Fibroblast of the aortic adventitia (primary cell): ENCODE measurements at places on chromosomes 3 and 15.

GRCh38 chr3:39021029-39021428 lies 30.7 kb downstream of the SCN11A start:
- DNase-seq = no peak

- DNase-seq = no peak
These were observed 95.5 kb downstream of the MBNL1 start for GRCh38 chr3:152364237-152364636.

DNA sequence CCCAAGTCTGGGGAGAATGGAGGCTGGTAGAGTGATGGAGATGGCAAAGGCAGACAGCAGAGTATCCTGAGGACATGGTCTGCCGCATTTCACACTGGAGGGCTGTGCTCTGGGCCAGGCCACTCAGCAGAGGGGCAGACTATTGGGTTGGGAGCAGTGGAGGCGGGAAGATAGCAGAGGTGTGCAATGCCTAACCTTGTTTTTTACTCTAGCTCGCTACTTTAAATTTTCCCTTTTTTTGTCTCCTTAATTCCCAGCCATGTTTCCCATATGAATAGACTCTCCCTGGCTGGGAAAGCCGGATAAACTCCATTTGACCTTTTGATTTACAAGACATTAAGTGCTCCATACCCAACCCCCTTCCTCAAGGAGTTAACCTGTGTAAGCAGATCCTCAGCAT lies 33.5 kb upstream of the ST6GAL1 start:
- no peak for DNase-seq

DNA sequence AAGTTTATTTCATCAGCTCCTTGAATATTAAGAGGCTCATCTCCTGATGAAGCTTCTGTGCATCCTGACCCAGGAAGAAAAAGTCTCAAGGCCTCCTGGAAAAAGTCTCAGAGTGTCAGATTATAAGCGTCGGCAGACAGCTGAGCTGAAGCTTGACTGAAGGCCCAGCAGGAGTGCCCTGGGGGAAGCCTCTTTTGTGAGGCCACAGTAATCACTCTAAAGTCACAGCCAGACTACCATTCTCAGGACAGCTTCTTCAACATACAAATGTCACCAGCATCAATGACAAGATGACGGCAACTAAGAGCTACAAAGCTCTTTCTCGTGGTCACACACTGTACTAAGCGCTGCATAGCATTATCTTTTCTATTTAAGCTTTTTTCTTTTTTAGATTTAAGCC lies 72.7 kb upstream of the LRRN1 start:
- DNase-seq = no peak

DNA sequence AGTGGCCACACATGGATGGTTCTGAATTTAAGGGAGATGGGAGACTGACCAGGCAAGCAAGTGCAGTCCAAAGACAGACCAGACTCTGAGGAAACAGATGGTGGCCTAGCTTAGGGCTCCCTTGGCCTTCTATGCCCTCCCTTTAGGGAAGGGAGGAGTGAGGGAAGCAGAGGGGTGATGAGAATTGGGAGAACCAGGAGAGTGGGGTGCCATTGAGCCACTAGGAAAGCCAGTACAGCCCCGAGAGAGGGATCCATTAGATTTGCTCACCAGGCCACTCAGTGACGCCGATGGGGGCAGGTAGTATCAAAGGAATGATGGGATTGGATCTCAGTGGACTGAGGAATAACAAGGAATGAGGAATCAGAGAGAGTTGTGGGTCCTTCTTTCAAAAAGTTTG lies 30.4 kb upstream of the HERC1 start:
- no peak for DNase-seq

DNA sequence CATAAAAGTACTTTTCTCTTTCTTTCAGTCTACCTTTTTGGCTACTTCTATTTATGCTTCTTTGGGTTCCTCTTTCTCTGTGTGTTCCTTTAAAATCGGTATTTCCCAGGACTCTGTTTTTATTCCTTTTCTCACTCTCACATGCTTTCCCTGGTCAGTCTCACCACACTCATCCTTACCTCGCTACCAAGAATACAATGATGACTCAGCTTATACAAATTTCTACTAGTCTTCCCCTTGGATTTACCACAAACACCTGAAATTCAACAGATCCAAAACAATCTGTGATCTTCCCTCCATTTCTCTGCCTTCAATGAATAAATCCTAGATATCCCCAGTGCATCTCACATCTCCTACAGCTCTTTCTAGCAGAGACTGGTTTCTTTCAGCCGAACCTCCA lies 52.9 kb downstream of the TUBGCP4 start:
- no peak for DNase-seq

DNA sequence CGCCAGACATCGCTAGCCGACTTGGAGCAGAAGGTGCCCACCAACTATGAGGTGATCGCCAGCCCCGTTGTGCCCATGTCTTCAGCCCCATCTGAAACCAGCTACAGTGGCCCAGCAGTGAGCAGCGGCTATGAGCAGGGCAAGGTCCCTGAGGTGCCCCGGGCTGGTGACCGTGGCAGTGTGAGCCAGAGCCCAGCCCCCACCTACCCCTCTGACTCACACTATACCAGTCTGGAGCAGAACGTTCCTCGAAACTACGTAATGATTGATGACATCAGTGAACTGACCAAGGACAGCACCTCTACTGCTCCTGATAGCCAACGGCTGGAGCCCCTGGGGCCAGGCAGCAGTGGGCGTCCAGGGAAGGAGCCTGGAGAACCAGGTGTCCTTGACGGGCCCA lies 12.9 kb upstream of the APEH start:
- no peak for DNase-seq

- DNase-seq = peak; percentile 37
These were observed 660.9 kb upstream of the NAALADL2 start for GRCh38 chr3:174198199-174198598.

DNA sequence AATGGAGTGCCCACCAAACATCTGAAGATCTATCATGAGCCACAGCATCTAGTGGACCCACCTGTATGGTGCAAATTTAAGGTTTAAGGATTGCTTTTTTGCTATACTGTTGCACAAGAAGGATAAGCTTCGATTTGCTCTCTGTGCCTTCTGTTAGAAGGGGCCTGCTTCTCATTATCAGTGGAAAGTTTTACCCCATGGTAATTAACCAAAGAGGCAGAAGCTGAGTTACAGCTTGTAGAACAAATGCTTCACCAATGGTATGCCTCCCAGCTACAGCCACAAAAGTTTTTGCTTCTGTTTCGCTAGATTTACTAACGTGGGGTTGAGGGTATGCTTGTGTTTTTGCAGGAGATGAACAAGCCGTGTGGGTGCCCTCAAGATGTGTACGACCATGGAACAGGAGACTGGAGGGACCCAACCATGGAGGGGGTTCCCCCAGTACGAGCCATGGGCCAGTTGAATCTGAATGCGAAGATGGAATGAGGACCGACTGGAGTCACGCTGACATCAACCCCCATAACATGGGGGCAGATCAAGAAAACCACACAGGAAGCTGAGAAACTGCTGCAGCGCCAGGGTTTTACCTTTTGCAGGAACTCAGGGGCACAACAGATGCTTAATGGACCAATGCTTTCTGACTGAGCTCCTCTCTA lies 43.5 kb downstream of the ACAD9 start:
- DNase-seq = no peak

- DNase-seq = peak; percentile 88
These were observed 27.3 kb upstream of the DMXL2 start for GRCh38 chr15:51649659-51650521.

GRCh38 chr3:55842204-55842603 lies 355.1 kb upstream of the WNT5A start:
- DNase-seq = no peak

GRCh38 chr15:78234515-78235040 lies at the start of gene ACSBG1:
ACSBG1 (minus strand) TSS chr15:78234565; CDS start chr15:78234501, 64 bp downstream.
- no peak for DNase-seq

- DNase-seq = peak; percentile 86
These were observed 3.9 kb upstream of the CHSY1 start for GRCh38 chr15:101255615-101256241.

DNA sequence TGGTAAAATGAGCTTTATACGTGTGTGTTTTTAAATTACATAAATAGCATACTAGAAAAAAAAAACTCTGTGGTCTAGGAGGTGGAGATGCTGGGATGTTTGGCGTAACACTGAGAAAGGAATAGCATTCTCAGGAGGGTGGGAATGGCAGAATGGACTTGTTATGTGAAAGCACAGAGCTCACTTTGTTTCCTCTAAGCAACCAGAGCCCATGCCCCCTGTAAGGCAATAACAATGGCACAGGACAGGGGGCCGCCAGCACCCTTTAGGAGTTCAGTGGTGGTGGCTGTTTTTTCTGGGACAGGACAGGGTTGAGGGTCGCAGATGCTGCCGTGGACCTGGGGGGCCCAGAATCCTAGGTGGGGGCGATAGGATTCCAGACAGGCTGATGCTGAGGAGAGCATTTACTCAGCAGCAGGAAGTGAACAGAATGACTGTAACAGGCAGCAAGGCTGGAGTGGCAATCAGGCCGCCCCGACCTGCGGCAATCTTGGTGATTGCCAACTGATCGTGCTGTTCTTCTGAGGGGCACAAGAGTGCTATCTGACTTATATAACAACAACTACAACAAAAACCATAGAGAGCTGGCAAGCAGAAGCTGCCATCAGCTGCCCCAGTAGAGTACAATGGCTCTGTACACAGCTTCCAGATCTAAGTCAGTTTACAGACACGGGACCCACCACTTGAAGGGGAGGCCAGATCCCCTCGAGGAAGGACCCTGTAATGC lies 160.4 kb downstream of the UACA start:
- DNase-seq = no peak

DNA sequence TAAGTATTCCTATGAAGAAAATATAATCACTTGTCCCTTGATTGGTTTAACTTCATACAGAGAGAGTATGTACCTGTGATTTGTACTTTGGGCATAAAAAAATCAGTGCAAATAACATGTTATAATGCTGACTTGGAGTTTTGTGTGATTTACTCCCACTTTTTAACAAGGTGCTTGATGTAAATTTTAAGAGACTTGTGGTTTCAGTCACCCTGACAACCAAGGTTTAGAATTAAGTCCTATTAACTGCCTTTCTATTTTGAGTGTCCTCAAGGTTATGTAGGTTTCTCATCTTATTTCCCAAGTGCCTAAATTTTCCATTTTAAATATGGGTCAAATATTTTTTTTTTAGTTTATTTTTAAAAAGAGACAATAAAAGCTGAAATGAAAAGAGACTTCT lies 244.6 kb downstream of the CADPS start:
- no peak for DNase-seq

DNA sequence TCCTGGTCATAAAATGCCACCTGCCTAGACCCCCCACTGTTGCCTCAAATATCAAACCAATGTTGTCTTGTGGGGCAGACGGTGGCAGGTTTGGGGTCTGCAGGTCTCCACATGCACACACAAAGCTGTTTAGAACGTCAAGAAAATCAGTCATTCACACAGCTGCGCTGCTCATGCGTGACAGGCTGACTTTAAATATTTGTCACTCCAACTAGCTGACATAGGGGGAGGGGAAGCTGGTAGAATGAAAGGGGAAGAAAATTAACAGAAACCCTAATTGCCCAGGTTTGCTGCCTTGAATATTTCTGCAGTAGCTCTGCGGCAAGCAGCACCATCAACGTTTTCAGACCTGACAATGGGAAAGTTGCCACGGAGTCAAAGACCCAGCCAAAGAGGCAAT lies 201.8 kb downstream of the ABHD5 start:
- no peak for DNase-seq

DNA sequence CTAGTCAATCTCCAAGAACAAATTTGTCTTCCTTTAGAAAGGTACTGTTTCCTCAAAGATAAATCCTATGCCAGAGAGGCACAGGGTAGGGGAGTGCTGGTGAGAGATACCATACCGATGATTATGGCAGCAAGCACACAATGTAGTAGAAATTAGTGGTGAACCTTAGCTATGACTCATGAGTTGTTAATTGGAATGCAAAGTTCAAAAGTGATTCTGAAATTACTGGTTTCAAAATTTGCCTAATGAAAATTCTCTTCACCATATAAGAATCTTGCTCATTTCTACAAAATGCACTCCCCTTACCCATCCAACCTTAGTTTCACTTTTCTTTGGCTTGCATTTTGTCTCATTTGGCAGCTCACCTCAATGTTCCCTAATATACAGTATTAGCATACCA lies 139.5 kb upstream of the SLC2A2 start:
- DNase-seq = no peak

- no peak for DNase-seq
These were observed 28.8 kb downstream of the SIAH2 start for GRCh38 chr3:150733936-150734794.
